ENCODE measurements at places on chromosomes 3 and 15.

DNA sequence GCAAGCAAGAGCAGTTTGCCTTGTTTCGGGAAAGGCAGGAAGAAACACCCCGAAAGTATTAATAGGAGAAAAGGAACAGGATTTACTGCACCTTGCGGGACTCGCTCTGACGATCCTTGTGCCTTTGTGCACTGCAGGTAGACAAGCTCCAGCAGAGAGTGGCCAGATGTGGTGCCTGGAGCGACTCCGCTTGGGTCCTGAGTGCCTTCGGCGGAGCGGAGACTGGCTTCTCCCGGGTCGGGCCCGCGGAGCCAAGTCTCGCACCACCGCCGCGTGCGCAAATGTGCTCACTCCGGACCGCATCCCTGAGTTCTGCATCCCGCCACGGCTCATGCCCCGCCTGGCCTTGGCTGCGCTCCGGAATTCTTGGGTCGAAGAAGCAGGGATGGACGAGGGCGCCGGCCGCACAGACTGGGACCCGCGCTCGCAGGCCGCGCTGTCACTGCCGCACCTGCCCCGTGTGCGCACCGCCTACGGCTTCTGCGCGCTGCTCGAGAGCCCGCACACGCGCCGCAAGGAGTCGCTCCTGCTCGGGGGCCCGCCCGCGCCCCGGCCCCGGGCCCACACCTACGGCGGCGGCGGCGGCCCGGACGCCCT is 769 bp downstream of the C2CD4A start:
- H3K36me3 ChIP-seq, result no peaks in the 10 kb centered on the region
- H3K27ac ChIP-seq, result no peak overlapping the region
- H3K4me3 ChIP-seq, result peak overlapping the region; percentile 61
- H3K27me3 ChIP-seq, result peaks cover 49% of the 10 kb centered on the region
- DNase-seq, result no peak

DNA sequence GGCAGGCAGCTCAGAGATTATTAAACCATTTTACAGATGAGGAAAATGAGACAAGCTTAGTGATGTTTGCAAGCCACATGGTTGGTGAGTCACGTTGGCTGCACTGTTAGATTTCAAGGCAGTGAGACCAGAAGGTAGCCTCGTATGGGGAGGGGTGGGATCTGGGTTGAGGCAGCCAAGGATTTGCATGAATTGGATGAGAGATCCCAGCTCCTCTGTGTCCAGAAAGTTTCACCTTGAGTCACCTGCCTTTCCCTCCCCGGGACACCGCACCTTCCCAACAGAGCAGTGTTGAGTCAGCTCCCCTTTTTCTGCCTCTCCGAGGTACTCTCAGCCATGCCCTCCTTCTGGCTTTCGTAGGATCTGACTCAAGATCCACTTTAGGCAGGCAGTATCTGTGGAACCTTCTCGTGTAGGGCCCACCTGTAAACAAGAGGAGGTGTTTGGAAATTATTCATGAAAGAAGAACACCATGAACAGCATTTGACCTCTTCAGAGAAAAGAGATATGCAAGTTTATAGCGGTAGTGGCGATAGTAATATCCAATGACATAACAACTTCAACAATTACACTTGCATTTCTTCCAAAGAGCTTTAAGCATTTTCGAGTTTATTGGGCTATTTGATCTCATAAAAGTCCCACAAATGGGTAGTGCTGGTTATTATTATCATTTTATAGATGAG is 46.8 kb upstream of the VPS8 start:
- H3K4me3 ChIP-seq, result no peak overlapping the region
- no peak for DNase-seq
- H3K27ac ChIP-seq, result no peak overlapping the region
- no peaks in the 10 kb centered on the region for H3K36me3 ChIP-seq

- H3K36me3 ChIP-seq, result peaks cover 19% of the 10 kb centered on the region
- peak within 1 kb of the TSS; percentile 100 for H3K4me3 ChIP-seq
- peak within 1 kb of the TSS; percentile 86 for H3K27ac ChIP-seq
Measured at GRCh38 chr15:42548249-42549031, at the start of the genes HAUS2 and LRRC57. Gene HAUS2, plus strand, starts transcription at chr15:42548838. Its CDS starts 35 bp downstream, at chr15:42548873. Gene LRRC57, minus strand, starts transcription at chr15:42548793. Its CDS starts 359 bp downstream, at chr15:42548434.

GRCh38 chr15:39248204-39248603 is 332.7 kb upstream of the THBS1 start:
- no peak for DNase-seq
- H3K27me3 ChIP-seq, result no peaks in the 10 kb centered on the region
- H3K4me3 ChIP-seq, result no peak overlapping the region
- H3K36me3 ChIP-seq, result no peaks in the 10 kb centered on the region
- H3K4me1 ChIP-seq, result peaks cover 46% of the 10 kb centered on the region
- H3K27ac ChIP-seq, result peak overlapping the region; percentile 90

Measured in osteoblast (primary cell).